Neuronal stem cell (in vitro differentiated cells): ENCODE measurements at places on chromosomes 5 and 9.

DNA sequence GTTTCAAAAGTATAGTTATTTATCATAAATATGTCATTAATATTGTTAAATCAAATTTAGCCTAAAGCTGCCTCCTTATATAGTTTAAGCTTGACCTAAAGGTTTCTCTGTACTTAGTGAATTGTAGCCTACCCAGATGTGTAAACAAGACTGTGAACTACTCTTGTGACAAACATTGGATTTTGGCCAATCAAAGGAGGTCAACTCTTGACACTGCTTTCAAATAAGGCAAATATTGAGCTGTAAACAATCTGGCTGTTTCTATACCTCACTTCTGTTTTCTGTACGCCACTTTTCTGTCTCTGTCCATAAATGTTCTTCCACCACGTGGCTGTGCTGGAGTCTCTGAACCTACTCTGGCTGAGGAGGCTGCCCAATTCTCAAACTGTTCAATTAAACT lies 51.2 kb downstream of the FXN start:
- H3K27me3 ChIP-seq: no peaks in the 10 kb centered on the region
- H3K27ac ChIP-seq: no peak overlapping the region
- H3K4me1 ChIP-seq: peaks cover 10% of the 10 kb centered on the region
- H3K4me3 ChIP-seq: no peak overlapping the region
- no peaks in the 10 kb centered on the region for H3K36me3 ChIP-seq

GRCh38 chr5:7043797-7044196 lies 330.6 kb downstream of the TENT4A start:
- no peak overlapping the region for H3K27ac ChIP-seq
- H3K36me3 ChIP-seq: no peaks in the 10 kb centered on the region
- no peak overlapping the region for H3K4me3 ChIP-seq

DNA sequence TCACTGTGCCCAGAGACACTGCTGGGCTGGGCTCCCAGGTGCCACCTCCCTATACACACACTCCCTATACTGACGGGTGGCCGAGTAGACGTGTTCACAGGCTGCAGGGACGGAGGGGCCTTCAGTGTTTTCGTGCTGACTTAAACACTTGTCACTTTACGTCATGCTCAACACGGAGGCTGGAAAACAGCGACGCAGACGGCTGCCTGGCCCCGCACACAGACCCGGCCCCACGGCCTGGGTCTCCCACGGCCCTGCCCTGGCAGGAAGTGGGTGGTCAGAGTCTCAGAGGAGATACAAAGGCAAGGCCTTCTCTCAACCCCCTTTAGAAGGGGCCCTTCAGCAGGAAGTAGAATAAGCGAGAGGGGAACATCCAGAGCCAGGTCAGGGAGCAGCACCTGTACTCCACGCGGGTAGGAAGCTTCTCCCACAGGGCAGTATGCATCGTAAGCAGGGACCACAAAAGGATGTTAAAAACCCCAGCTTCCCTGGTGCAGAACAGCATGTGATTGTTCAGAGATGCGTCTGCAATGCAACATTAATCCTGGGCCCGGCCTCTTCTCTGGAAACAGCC lies 11.9 kb upstream of the TBC1D9B start:
- peaks cover 8% of the 10 kb centered on the region for H3K36me3 ChIP-seq
- peaks cover 4% of the 10 kb centered on the region for H3K4me1 ChIP-seq
- H3K27me3 ChIP-seq: no peaks in the 10 kb centered on the region
- DNase-seq: no peak
- H3K27ac ChIP-seq: no peak overlapping the region

DNA sequence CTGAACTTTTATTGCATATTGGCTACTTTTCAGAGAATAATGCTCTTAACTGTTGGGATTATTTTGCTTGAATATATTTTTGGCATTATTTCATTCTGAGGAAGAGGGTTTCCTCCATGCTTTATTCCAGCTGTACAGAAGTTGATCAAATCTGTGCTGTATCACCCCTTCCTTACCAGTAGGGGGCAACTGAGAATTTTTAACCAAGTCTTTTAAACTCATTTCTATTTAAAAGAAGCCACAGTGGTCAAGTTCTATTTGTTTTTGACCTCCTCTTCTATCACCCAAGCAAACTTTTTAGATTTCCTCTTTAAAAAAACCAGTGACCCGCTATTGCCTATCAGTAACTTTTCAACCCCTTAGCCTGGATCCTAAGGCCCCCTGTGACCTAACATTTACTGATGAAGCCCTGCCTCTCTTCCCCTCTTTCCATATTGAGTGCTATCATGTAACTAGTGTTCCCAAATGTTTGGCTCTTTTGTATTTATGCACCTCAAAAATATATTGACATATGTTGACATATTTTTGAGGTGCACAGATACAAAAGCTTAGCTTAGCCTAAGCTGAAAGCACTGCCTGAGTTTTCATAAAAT lies 80.6 kb downstream of the FBXO4 start:
- no peaks in the 10 kb centered on the region for H3K27me3 ChIP-seq
- DNase-seq: no peak
- no peak overlapping the region for H3K27ac ChIP-seq
- no peaks in the 10 kb centered on the region for H3K4me1 ChIP-seq
- H3K36me3 ChIP-seq: no peaks in the 10 kb centered on the region
- no peak overlapping the region for H3K4me3 ChIP-seq

DNA sequence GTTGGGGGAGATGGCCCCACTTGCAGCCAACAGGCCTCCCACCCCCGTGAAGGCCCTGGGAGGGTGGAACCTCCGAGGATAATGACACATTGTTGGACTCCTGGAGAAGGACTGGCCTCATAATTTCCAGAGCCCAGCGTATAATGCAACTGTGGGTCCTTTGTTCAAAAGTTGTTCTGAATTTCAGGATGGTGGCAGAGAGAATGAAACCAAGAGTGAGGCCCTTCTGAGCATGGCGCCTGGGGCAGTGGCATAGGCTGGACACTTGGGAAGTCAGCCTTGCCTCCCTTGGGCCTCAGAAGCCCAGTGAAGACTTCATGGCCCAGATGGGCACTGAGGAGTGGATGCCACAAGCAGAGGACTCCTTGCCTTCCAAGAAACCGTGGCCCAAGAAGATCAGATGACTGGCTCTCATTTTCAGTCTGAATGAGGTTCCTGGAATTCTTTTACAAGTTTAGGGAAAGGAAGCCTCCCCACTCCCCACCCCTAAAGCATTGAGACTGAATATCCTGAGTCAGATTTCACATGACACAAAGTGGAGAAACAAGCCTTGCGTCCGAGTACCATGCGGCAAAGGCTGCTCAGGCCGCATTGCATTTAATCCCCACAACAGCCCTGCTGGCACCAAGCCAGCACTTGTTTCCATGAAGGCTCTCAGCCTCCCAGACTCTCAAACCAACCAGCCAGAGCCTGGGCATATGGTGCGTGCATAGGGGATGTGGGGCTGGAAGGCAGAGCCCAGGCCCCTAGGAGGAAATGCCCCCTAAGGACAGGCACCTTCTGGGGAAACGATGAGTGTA lies 96.7 kb upstream of the SMIM23 start:
- H3K27ac ChIP-seq: no peak overlapping the region
- H3K4me1 ChIP-seq: no peaks in the 10 kb centered on the region
- H3K27me3 ChIP-seq: no peaks in the 10 kb centered on the region
- no peaks in the 10 kb centered on the region for H3K36me3 ChIP-seq
- H3K4me3 ChIP-seq: no peak overlapping the region
- DNase-seq: no peak

DNA sequence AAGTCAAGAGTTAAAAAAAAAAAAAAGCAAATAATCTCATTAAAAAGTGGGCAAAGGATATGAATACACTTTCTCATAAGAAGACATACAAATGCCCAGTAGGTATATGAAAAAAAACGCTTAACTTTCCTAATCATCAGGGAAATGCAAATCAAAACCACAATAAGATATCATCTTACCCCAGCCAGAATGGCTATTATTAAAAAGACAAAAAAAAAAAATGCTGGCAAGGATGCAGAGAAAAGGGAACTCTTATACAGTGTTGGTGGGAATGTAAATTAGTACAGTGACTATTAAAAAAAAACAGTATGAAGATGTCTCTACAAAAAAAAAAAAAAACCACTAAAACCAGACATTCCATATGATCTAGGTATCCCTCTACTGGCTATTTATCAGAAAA lies 79.4 kb downstream of the LPAR1 start:
- DNase-seq: no peak
- H3K4me1 ChIP-seq: no peaks in the 10 kb centered on the region
- no peak overlapping the region for H3K27ac ChIP-seq
- no peak overlapping the region for H3K4me3 ChIP-seq
- peaks cover 41% of the 10 kb centered on the region for H3K36me3 ChIP-seq
- no peaks in the 10 kb centered on the region for H3K27me3 ChIP-seq

DNA sequence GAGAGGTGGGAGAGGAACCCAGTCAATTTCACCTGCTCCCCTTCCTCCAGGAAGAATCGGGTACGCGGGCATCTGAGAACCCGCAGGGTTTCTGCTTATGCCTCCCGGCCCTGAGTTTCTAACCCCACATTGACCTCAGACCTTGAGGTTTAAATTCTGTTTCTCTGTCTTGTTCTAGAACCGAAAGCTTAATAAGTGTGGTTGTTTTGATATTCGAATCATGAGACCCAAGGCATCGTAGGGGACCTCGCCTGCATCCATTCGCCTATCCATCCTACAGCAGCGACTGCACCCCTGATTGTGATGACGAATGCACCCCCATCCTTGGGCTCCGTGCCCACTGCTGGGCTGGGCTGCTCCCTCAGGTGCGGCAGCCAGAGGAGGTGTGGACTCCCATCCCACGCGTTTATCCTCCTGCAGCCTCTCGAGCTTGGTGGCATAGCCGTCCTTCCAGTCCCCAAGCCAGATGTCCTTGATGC lies 80.8 kb upstream of the IER5L start:
- peaks cover 11% of the 10 kb centered on the region for H3K4me1 ChIP-seq
- no peak for DNase-seq
- no peak overlapping the region for H3K27ac ChIP-seq
- H3K27me3 ChIP-seq: peaks cover 6% of the 10 kb centered on the region
- H3K4me3 ChIP-seq: no peak overlapping the region
- no peaks in the 10 kb centered on the region for H3K36me3 ChIP-seq

DNA sequence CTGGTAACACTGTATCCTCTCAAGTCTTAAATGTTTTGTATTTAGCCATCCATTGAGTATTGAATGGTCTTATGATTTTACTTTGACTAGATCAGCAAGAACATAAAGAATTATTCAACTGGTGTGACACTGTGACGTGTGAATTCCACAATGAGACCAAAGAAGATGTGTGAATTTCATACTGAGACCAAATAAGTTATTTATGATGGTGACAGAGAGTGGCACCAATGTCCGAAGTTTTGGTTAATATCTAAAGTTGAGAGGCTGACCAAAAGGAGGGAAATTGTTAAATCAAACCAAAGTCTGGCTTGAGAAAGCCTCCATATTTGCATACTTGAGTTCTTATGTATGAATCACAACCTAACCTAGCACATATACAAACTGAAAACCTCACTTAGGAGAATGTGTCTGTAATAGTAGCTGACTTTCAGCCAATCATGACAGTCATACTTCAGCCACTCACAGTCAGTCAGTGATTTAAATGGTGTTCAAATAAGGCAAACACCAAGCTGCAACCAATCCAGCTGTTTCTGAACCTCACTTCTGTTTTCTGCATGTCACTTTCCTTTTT lies 31.5 kb upstream of the FAM170A start:
- no peak for DNase-seq
- H3K4me3 ChIP-seq: no peak overlapping the region
- no peaks in the 10 kb centered on the region for H3K36me3 ChIP-seq
- no peak overlapping the region for H3K27ac ChIP-seq

GRCh38 chr9:72165326-72165725 lies 16.1 kb downstream of the GDA start:
- no peak overlapping the region for H3K4me3 ChIP-seq
- DNase-seq: no peak
- H3K4me1 ChIP-seq: no peaks in the 10 kb centered on the region
- H3K27me3 ChIP-seq: no peaks in the 10 kb centered on the region
- H3K36me3 ChIP-seq: no peaks in the 10 kb centered on the region

DNA sequence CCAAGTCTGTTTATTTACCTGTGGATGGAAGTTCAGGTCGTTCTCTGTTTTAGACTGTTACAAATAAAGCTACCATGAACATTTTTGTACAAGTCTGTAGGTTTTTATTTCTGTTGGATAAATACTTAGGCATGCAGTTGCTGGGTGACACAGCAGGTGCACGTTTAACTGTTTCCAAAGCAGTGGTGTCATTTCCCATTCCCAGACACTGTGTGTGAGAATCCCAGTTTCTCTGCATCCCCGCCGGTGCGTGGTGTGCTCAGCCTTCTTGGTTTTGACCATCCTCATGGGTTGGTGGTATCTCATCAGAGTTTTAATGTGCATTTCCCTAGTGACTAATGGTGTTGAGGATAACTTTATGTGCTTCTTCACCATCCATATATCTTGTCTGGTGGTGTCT lies 27.2 kb downstream of the AHRR start:
- peaks cover 7% of the 10 kb centered on the region for H3K27me3 ChIP-seq
- H3K27ac ChIP-seq: no peak overlapping the region
- no peak overlapping the region for H3K4me3 ChIP-seq
- no peaks in the 10 kb centered on the region for H3K36me3 ChIP-seq
- H3K4me1 ChIP-seq: peaks cover 3% of the 10 kb centered on the region
- DNase-seq: no peak

DNA sequence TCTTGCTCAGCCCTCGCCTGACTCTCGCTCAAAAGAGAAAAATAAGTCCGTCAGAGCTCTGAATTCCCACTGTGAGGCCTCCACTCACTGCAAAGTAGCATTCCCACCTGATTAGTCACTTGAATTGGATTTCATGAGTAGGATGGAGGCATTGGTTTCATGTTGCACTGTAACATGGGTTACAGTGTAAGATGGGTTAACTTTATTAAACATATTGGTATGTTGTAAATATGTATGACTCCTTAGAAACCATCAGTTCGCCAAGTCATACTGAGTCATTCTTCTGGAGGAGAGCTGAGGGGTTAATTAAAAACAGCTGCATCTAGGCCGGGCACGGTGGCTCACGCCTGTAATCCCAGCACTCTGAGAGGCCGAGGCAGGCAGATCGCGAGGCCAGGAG lies 93.8 kb upstream of the BNC2 start:
- H3K4me3 ChIP-seq: no peak overlapping the region
- H3K36me3 ChIP-seq: no peaks in the 10 kb centered on the region
- no peaks in the 10 kb centered on the region for H3K4me1 ChIP-seq

DNA sequence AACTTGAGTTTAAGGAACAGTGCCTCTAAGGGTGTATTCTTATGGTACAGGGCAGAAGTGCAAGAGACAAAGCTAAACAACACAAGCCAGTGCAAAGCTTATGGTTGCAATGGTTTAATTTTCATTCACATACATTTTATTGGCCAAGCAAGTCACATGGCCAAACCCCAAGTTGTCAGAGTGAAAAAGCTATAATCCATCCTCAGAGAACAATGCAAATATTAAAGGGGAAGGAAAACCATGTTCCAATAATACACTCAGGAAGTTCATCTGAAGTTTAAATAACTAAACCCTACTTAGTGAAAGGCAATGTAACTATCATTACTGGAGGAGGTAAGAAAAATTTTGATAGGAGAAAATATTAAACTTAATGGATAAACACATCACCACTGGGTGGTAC lies 26.6 kb upstream of the TLR4 start:
- H3K27ac ChIP-seq: no peak overlapping the region
- no peaks in the 10 kb centered on the region for H3K36me3 ChIP-seq
- H3K27me3 ChIP-seq: no peaks in the 10 kb centered on the region
- H3K4me1 ChIP-seq: peaks cover 2% of the 10 kb centered on the region
- no peak overlapping the region for H3K4me3 ChIP-seq
